ENCODE measurements at places on chromosomes 6 and 20. TPM values are rescaled to one million over a fixed set of nuclear protein-coding genes. Genes with fewer than 3 reads are reported as not detected.

GRCh38 chr20:53883098-53883911, 187.1 kb downstream of the BCAS1 start:
- DNase-seq: no peak

DNA sequence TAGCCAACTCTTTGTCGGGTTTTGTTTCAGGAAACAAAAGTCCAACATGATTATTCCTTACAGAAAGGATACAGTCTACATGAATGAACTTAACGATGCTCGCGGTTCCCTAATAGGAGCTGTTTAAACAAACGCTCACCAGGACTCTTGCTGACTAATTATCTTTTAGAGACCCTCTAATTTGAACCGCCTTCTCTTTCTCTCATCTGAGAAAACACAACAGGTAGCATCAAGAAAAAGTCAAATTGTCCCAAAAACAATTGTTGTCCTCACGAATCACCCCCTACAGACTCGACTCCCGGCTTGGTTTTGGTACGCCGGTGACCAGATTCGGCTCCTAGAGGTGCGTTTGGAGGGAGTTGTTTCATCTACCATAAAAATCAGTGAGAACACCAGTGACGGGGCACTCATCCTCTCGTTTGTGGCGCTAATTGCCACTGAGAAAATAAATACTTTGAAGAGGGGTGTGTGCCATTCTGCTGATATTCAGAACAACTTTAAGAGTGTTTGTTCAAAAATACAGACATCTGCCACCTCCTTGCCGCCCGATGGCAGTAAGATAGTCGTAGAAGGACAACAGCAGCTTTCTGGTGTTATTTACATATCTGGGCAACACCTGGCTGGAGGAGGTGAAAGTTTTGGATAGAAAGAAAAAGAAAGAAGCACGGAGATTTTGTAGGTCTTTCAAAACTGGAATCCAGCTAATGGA, 1.1 kb upstream of the SIM1 start:
- no peak for DNase-seq

DNA sequence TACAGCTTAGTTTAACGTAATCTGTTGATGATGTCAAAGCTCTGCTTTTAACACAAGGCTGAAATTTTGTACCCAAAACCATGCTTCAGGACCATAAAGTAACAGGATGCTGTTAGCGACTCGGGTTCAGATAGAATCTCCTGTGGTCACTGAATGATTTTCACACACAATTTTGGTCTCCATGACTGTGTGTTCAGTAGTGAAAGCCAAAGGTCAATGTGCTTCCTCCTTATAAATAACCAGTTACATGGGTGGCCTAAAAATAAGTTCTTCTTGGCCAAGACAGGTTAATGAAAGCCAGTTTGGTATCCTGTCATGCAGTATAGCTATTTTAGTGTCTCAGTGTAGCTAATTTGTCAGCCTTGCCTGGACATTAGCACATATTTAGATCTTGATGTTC, 19.1 kb upstream of the LOC128125822 start:
- no peak for DNase-seq

GRCh38 chr20:34091637-34092200, 20.3 kb downstream of the EIF2S2 start:
- DNase-seq: no peak

- no peak for DNase-seq
Observed at GRCh38 chr6:2782356-2782708, 17.1 kb downstream of the WRNIP1 start.

DNA sequence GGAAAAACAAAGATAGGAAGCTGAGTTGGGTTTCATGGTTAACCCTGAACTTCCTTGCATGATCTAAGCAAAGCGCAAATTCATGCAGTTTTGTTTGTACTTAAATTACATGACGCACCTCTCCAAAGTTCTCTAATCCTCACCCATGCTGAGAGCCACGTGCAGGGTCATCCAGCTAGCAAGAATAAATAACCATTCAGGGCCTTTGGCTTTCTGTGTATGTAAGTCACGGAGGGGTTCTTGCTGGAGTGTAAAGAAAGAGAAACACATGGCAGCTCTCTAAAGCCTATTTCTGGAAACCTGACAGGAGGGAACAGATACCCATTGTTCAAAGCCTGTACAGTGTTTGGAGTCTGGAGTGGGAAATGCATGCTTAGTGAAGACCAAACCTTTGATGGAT, 171.7 kb upstream of the CCN2 start:
- DNase-seq: no peak

GRCh38 chr6:150600010-150600300, 270 bp downstream of the PLEKHG1 start:
- no peak for DNase-seq

DNA sequence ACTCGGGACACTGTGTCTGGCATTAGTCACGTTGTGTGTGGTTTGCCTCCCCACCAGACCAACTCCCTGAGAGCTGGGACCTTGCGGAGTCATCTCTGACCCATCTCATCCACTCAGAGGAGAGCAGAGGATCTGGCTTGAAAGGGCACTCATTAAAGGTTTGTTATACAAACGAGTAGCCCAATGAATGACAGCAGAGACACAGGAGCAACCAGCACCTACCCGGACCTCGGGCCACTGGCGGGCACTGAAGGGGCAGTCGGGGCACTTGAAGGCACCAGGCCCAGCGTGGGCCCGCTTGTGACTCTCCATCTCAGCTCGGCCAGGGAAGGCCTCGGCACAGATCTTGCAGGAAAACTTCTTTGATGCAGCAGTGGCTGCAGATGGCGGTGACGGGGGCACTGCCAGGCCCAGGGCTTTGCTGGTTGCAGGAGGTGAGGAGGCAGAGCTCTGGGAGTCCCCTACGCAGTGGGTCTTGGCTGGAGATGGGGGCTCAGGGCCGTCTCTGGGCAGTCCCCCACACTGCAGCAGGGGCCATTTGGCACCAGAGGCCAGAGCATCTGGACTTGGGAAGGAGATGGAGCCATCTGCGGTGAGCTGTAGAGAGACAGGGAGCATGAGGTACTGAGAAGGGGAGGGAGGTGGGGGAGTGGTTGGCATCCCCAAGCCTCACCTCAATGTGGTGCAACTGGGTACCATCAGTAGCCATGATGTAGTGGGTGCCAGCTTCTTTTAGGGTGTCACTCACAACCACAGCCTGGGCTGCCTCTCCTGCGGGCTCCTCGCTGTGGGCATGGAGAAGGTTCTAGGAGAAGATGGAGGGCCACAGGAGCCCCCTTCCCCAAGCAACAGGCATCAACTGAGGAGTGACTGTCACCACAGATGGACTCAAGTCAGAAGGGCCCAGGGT, 17.7 kb downstream of the PCIF1 start:
- DNase-seq: no peak

GRCh38 chr20:24795436-24795835, 153.6 kb upstream of the CST7 start:
- no peak for DNase-seq

PSORS1C2 gene
- total RNA-seq: not detected

SLX4IP gene
- total RNA-seq: 3.0 TPM

NFYA gene
- total RNA-seq: 17.5 TPM

VEGFA gene
- total RNA-seq: 498 TPM

CRISP2 gene
- not detected for total RNA-seq

SLC32A1 gene
- total RNA-seq: not detected
